ENCODE measurements at places on chromosomes 2 and 18.

GRCh38 chr2:31384771-31385276, 29.7 kb downstream of the XDH start:
- no peak for DNase-seq

DNA sequence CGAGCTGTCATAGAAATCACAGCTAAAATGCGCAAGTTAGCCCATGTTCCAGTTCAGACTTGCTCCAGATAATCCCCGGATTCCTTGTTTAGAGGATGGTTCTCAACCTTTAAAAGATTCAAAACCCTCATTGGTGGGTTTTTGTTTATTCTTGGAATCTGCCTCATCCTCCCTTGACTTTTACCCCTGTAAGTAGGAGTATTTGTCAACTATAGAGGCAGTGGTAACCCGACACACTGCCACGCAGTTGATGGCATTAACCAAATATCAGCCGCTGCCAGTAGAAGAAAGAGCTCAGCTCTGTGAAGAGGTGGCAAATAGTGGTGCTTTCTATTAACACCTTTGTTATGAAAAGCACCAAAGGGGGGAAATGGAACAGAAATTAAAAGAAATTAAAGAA, 40.4 kb upstream of the SELENOI start:
- DNase-seq, result no peak

DNA sequence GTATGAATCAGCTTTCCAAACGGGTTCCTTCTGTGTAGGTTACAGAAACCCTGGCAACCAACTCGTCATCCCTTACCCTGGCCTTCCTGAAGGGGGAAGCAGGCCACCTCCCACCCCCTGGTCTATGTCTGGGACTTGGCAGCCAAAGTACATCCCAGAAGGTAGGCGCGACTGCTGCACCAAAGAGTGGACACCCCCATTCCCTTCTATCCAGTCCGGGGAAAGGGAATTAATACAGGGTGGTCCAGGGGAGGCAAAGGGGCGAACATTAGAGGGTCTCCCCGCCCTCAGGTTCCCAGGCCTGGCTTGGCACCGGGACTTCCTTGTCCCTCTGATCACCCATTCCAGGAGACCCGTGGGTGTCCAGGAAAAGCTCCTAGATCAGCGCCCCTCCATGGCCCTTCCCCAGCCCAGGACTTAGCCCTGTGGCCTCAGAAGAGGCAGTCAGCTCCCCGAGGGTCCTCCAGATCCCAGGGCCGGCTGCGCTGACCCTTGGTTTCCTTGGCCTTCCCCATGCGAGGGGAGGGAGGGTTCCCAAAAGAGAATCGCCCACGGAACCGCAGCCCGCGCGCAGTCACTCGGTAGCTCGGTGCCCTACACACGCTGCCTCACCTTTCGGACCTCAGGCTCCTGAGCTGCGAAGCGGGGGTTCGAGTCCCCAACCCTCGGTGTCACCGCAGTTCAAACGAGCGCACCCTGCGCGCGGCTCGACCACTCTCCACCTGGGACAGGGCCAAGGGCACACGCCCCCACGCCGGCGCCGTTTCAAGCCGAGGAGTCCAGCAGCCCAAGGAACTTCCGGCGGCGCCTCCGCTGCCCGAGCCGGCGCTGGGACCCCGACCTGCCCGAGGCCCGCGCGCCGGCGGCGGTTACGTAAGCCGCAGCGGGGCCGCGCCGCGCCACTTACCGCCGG, at the start of gene PER2:
Gene PER2, minus strand, starts transcription at position 874 of the 913 bp plus-strand sequence. CDS start 10,674 bp downstream, outside the sequence.
- no peak for DNase-seq

DNA sequence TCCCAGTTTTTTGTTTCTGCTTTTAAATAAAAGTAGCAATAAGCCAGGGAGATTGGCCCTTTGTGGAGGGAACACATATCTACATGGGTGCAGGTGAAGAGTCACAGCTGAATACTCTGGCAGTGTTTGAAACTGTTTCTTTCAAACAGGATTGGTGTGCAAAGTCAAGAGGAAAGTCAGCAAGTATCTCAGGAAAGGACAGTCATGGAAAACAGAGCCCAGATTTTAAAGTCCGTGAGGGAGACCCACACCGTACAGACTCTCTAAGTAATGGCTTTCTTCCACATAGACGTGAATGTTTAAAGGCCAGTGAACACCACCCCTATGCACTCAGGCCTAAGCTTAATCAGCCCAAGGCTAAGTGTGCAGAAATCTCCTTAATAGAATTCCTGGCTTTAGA, 95.3 kb downstream of the GFPT1 start:
- DNase-seq, result no peak

DNA sequence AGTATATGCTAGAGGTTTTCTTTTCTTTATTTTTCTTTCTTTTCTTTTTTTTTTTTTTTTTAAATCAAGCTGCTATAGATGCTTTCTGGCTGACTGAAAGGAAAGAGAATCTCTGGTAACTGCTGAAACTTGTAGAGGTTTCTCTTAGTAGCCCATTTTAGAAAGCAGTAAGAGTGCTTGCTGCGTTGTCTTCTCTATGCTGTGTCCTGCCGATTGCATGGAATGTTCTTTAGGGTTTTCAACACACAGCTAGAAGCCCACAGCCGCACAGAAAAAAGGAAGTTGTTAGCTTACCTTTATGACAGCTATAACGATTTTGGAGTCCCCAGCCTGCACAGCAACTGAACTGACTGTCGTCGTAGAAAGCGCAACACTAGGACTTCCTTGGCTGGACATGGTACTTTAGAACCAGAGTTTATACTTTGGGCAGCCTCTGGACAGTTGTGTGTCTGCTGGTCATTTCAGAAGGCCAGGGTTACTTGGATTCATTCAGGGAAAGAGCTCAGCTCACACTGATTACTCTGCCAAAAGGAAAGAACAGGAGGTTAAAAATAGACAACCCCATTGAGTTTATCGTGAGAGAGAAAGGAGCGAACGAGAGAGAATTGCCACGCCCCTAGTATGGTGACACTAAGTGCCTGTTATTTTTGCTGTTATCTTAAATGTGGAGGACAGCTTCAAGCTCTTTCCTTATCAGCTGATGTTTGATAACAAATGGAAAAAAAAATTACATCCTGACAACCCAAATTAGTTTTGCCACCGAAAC, at the start of gene CCDC141:
Gene CCDC141, minus strand, starts transcription at position 592 of the 766 bp plus-strand sequence. Its CDS starts 196 bp downstream, at position 396.
- DNase-seq, result no peak

DNA sequence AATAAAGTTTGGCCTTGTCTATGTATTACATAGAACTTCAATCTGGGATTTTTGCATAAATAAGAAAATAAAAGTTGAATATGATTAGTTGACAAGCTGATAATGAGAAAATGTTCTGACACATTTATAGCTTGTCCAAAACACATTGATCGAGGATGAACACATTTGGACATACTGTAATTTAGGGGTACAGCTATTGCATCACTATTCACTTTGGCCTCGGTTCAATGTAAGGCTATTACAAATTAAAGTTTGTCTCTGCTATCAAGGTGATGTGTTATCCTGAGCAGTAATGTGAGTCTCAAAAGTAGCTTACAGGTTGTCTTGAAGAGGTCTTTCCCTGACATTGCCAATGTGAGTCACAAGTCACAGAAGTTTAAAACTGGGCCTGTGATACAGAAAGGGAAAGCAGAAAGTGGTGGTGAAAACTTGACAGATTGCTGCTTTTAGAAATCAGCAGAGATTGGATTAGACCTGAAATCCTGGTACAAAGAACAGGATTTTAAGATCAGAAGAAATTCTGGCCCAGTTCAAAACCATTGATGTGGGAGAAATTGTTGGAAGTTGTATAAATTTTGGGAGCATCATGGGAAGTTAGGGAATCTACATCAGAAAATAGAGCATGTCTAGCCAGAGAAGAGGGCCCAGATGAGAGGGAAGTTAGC, 674.1 kb downstream of the NYAP2 start:
- DNase-seq, result no peak

Measured in activated naive CD4-positive, alpha-beta T cell (primary cell).